Esophagus muscularis mucosa (tissue), 4 donors: ENCODE measurements at places on chromosomes 7 and 10.

DNA sequence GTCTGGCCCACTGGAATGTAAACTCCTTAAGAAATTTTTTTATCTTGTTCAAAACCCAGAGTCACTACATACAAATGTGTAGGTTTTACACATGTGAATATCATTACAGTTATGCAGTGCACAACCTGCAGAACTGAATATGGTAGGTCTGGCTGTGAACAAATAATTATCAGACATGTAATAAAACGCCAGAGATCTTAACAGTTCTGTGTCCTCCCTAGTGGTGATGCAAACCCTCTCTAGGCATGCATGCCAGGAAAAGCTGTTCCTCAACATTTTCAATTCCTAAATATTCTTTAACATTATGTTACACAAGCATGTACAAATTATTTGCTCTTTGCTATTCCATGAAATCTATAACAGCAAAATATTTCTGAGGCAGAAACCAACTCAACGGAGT is 124.6 kb downstream of the IMMP2L start:
- DNase-seq = no peak

DNA sequence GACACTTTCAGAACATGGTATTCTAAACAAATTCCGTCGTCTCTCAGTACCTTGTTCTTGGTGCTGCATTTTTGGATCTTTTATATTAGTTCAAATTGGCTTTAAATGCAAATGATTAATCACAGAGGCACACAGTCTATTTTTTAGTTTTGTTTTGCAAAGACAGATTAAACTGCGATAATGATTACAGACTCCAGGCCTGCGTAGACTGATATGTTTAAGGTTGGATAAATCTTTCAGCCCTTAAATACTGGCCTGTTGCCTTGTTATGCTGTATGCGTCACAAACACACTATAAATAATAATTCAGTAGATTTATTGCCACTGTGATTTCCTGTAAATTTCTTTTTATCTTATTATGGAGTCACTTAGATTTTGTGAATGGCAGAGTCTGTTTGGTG is 19.3 kb downstream of the CACNB2 start:
- DNase-seq = no peak

DNA sequence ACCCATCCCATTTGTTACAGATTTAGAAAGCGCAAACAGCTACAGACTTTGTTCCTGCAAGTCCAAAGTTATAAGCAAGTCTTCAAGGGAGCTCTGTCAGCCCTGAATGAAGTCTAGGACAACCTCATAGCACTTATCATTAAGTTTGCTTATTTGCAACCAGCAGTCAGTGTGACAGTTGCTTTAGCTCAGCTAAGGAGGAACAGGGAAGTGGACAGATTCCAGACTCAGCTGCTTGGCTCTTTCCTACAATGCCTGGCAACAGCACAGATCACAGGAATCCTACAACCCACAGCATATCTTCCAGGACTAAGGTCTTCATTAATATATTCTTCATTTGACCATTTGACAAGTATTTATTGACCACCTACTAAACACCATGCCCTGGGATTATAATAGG is 17.4 kb upstream of the KIF5B start:
- DNase-seq = peak; percentile 50

DNA sequence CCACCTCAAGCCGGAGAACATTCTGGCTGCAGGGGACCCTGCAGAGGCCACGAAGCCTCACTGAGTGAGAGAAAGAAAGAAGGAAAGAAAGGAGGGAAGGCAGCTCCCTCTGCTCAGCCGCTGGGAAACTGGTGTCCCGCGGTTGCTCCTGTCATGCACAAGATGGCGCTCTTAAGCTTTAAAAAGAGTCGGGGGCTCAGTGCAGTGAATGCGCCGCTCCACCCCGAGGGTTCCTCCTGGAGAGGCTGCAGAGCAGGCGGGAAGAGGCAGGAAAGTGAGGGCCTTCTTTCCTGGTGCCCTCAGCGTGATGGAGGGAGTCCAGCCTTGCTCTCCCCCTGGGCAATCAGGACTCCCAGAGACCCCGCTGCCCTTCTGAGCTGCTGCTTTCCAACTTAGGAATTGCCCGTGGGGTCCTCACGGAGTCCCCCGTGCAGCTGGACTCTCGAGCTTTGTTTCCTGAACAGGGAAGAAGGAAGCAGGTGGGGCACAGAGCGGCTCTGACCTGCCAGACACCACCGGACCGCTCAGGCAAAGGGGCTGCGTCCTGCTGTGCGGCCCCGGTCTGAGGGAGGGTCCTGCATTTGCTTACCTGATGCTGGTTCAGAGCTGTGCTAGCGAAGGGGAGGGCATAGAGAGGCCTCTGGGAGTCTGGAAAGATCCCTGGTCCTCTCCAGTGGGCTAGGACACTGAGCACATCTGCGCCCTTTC is 141.9 kb upstream of the MKI67 start:
- no peak for DNase-seq

DNA sequence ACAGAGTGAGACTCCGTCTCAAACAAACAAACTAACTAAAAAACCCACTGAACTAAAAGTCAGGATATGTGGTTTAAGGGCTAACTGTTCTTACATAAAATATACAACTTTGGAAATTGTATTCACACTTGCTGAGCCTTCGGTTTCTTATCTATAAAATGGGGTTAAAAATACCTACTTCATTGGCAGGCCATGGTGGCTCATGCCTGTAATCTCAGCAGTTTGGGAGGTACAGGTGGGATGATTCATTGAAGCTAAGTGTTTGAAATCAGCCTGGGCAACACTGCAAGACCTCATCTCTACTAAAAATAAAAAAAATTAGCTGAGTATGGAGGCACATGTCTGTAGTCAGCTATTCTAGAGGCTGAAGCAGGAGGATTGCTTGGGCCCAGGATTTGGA is 115.4 kb upstream of the KLF6 start:
- no peak for DNase-seq

- DNase-seq = no peak
These were observed 96.6 kb downstream of the ANKRD30A start for GRCh38 chr10:37222046-37222445.

DNA sequence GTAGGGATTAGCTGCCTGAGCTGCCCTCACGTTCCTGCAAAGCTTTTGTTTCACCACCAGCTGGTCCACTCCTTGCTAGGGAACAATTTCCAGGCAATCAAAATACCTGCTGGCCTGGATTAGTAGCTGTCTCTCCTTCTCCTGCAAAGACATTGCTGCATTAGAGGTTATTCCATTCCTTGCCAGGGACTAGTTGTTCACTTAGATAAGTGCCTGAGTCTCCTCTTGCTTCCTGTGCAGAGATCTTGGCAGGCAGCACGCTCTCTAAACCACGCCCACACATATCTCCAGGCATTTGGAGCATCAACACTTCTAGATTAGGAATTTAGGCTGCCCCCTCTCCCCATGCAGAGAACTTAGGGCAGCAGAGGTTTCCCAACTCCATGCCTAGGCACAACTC is 150.4 kb upstream of the SMIM30 start:
- DNase-seq = no peak

GRCh38 chr7:73988197-73988596 is 39.8 kb upstream of the ELN start:
- DNase-seq = no peak

DNA sequence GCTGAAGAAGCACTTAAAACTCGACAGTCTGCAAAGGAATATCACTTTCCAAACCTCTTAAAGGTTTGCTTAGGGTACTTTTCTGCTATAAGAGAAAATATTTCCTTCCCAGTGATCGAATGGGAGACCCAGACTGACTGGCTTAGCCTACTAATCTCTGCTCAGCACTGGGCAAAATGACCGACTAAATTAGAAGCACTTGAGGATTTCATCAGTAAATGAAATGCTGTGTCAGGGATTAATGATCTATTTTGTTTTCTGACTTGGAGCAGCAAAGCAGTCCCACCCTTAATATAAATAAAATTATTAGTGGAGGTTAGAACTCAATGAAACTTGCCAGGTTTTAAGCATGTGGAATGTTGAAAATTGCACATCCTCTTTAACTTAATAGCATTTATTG is 411.6 kb downstream of the NEBL start:
- DNase-seq = no peak

DNA sequence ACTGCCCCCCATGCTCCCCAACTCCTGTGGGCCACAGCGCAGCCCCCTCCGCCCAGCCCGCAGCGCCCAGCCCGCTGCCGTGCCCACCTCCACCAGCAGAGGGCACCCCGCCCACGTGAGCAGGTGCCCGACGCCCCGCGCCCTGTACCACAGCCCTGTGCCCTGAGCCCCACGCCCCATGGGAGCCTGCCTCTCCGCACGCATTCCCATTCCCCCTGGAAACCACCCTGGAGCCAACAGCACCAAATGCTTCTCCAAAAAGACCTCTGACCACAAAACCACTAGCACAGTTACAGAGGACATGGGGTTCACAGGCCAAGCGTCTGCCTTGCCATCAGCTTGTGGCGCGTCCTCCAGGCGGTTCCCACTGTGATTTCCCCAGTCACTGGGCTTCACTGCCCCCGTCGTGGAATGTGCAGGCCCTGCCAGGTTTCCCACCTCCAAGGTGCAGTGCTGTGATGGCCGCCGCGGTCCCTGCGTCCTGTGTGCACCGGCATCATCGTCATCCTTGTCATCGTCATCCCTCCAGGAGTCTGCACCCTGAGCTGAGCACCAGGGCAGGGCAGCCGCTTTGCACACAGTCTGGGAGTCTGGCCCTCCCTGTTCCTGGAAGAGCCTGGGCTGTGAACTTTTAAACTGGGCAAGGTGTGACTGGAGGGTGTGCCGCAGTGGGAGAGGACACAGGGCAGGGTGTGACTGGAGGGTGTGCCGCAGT is 61.7 kb downstream of the PWWP2B start:
- DNase-seq = no peak

GRCh38 chr7:141333459-141333858 is 217.8 kb upstream of the AGK start:
- DNase-seq = no peak

DNA sequence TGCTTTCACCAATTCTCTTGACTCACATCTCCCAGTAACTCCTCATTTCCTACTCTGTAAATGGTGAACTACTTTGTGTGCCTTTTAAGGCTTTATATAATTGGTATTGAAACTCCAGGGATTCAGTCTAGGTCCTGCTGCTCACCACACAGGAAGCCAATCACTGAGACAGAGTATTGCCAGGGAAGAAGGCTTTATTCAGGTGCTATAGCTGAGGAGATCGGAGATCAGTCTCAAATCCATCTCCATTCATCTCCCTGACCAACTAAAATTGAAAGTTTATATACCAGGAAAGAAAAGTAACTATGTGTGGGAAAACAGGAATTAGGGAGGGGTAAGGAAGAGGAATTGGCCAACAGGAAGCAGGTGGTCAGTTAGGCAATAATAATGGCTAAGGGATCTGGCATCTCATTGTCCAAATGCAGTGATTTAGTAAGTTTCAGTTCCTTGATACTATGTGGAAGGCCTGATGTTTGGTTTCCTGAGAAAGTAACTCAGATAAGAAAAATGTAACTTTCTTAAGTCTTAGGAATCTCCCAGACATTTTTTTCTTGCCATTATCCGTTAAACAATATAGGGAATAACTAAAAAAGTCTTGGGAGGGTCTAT is 10.2 kb upstream of the SDHAF3 start:
- no peak for DNase-seq

GRCh38 chr10:71128311-71128980 is 83.9 kb upstream of the UNC5B start:
- DNase-seq = peak; percentile 87

DNA sequence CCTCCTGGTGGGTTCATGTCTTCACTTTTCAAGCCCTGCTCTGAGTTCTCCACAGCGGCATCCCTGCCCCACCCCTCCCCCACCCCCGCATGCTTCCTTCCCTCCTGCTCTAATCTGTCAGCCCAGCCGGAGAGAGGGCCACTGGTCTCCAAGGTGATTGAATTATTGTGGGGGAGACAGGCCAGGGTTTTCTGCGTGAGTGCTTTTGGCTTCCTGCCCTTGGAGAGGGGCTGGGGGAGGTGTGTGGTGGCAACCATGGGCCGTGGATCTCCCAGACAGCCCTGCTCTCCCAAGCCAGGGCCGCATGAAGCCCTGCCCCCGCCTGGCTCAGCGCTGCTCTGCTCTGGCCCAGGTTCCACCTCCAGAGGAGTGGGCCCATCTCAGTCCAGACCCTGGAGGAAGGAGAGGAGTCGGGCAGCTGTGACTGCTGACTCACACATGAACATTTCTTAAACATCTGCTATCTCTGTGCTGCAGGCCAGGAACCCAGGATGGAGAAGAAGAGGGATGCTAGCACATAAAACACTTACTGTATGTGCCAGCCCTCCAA is 109.9 kb downstream of the ZMIZ1 start:
- DNase-seq = no peak

DNA sequence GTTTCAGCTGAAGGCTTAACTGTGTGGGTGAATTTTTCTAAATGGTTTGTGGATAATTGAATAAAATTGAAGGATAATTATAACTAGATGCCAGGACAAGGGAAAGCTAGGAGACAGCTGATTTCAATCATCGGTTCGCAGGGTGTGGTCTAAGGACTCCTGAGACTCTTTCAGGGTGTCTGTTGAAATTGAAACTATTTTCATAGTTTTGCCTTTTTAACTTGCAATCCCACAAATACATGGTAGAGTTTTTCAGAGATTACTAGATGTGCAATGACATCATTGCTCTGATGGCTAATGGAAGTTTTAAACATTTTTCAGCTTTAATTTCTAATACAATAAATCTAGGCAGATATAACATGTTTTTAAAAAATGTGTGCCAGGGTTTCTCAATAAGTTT is 18.5 kb downstream of the TRUB1 start:
- DNase-seq = no peak

DNA sequence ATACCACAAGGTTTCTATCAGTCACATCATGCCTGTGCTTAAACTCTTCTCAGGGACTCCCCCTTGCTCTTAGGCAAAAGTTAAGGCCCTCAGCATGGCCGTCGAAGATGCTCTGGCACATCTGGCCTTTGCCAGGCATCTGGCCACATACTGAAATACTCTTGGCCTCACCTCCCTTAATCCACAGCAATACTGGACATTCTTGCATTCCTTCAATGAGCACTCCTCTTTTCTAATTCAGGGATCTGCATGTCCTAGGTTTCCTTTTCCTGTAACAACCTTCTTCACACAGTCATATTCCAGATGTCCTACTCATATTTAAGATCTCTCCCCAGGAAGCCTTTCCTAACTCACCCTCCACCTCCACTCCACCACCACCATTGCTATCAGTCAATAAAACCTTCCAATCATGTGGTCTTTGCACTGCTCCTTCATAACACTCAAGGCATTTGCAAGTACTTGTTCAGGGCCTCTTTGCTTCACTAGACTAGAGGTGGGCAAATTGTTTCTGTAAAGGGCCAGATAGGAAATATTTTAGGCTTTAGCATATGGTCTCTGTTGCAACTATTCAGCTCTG is 216.6 kb downstream of the KCNMA1 start:
- DNase-seq = no peak

DNA sequence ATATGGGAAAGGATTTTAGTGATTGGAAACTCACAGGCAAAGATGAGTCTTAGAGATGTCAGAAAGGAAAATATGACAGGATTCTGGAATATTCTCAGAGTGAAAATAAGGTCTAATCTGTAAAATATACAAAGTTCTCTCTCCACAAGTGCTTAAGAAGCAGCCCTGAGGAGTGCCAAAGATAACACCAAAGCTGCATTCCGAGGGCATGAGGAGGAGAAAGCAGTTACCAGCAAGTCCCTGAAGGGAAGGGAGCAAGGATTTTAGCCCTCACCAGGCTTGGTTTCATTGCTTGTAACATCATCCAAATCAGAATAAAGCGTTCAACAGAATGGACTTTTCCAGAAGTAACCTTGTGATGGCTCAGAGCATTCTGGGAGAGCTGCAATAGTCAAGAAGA is 31.4 kb upstream of the DLX6 start:
- DNase-seq = no peak

- DNase-seq = no peak
These were observed 137.6 kb upstream of the CDK6 start for GRCh38 chr7:92973974-92974373.

GRCh38 chr10:111277661-111278060 is 200.8 kb downstream of the ADRA2A start:
- no peak for DNase-seq
